ENCODE measurements at places on chromosomes 7 and 10.

DNA sequence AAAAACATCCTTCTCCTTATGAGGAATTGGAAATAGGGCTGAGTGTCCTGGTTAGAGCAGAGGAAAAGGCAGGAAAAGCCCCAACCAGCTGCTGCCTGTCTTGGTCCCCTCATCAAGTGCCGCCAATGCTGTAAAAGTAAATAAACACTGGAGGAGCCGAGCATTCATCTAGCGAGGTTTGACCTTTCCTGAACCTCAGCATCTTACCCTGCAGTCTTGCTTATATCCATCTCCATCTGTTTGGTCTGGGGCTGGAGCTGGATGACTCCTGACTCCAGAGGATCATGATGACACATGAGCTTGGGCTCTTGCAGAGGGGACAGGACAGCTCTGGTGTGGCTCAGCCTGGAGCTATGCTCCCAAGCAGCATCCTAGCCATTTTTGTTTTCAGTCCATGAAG, 501.1 kb downstream of the TNS3 start:
- no peak for DNase-seq

GRCh38 chr10:2610946-2611345, 456.4 kb upstream of the PFKP start:
- DNase-seq: no peak

DNA sequence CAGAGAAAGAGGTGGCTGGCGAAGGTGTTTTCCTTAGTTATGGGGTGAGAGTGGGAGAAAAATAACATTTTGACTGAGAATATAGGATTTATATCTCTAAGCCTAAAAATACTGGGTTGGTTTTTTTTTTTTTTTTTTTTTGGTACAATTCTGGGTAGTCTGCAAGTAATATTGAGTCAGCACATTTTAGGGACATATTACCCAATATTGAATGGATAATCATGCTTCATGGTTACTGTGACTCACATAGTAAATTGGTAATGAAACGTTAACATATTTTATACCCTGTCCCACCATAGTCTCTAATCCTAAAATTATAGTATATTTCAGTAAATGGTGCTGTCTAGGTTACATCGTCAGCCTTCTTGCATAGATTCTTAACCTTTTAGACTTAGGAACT, 91.4 kb downstream of the TPST1 start:
- DNase-seq: peak; percentile 58

DNA sequence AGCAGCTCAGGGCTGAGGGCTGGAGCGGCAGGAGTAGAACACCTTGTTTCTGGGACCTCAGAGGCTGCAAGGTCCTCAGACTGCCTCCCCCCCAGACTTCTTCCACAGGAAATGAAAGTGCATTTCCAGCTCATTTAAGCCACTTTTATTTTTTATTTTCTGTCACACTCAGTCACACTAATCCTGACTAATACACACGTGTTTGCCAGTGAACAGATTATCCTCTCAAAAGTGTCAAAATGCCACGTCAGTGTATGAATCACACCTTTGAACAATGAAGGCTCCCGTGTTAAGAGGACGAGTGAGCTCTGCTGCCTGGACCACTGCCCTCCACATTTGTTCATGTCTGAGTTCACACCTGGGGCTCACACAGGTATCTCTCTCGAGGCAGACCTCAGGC, 488.5 kb downstream of the DNAJB6 start:
- no peak for DNase-seq

DNA sequence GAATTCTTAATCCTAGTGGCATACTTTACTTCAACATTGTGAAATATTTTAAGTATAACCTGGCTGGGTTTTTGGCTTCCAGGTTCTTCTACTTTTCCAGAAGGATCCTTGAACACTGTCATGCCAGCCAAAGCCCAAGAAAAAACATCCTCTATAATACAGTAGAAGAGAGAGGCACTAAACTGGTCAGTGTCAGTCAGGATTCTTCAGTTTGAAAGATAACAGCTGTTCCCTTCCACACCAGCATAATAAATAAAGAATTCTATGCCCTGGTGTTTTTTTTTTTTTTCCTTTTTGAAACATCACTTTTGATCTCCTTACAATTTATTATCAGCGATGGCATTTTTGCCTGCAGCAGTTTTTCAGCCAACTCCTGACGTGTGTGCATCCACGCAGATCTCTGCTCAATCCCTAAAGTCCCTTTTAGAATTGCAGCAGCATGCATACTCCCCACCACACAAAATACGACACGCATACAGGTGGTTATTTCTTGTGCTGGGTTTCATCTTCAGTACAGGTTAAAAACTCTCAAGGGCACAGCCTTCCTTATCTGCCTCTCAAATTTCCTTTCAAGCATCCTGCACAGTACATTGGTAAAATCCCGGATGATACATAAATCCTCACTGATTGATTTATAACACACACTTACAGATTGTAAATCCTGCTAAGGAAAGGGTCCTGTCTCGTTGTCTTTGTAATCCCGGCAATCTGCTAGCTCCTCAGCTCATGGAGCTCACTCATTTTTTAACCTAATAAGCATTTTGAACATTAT, 100.2 kb downstream of the TPK1 start:
- no peak for DNase-seq

- DNase-seq: peak; percentile 74
These were observed 119.9 kb upstream of the RHOBTB1 start for GRCh38 chr10:61063901-61064300.

DNA sequence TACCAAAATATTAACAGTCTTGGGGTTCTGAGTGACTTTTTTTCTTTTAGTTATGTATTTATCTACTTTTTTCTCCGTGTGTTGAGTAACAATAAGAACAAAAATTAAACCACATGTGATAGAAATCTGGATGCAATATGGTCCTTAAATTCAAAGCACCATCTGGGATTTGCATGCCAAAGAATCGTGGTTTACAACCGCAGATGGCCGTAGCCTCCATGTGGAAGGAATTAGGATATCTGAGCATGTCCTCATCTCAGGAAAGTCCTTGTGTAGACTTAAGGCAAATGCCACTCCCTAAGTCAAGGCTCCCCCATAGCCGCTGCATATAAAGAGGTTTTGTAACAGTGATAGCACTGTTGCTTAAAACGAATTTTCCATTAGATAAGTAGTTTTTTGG, 304.0 kb downstream of the ZEB1 start:
- DNase-seq: peak; percentile 81

DNA sequence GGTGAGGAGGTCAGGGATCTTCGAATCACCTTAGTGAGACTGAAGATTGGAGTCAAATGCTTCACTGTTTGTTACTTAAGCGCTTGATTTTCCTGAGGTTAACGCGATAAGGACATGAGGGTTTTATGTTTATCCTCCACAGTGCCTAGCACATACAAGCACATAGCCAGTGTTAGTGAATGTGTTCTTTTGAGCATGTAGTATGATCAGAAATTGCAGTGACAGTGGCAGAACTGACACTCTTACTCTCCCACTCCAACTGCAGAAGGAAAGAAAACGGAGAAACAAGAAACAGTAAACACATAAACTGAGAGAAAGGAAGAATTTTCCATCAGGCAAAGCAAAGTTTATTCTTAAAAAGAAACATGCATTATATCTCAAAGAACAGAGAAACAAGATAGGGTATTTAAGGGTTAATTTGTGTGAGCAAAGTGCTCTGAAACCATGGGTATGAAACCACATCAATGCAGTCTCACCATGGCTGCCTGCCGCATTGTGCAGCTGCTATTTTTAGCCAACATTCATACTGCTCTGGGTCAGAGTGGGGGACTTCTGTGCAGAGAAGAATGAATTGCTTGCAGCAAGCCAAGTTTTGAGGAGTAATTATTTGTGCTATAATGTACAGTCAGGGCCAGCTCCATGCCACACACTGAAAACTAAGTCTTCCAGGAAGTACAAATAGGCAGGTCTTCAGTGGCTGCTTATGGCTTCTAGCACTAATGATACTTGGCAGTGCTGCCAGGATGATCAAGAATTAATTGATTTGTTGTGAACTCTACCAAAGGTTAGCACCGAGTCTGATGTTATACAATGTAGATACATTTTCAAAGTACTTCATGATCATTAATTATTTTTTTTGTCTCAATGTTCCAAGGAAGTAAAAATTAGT, 152.0 kb downstream of the MACC1 start:
- peak; percentile 32 for DNase-seq

DNA sequence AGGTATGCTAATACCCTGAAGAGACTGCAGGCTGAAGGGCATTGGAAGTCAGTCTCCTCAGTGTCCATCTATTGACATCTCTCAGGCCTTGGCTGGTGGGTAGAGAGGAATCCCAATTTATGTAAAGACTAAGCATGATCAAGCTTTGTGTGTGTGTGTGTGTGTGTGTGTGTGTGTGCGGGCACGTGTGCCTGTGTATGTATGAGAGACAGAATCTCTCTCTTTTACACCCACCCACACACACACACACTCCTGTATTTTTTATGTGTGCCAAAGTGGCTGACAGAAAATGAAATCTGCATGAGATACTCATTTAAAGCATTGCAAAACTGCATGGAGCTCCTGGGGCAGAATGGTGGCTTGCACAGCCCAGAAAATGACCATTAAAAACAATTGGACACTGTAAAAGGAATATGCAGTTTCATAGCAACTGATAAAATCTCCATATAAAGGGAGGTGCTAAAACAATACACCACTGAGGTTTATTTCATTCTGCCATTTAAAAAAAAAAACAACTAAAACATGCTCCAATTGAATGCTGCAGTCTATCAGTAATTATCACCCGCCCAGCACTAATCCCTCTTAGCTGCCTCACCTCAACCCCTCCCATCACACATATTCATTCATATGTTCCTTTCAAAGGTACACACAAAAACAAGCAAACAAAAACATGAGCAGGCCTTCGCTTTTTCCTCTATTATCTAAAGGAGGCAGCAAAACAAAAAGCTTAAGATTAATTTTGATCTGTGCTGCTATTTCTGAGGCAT, 385.0 kb downstream of the KCNMA1 start:
- DNase-seq: no peak

DNA sequence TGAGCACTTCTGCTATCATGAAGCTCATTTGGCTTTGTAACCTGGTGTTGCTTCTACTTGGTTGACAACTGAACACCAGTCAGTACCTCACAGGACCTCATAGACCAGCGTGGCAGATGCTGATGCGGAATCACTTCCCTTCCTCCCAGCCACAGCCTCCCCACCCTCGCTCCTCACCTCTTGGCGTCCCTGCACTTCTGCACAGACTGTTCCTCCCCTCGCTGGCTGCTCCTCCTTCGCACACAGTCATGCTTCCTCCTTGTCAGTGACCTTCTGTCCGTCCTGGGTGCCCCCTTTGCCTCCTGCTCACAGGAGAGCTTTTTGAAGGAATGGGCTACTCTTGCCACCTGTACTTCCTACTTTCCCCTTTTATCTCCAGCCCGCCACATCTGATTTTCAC, 61.4 kb upstream of the CTBP2 start:
- DNase-seq: no peak

DNA sequence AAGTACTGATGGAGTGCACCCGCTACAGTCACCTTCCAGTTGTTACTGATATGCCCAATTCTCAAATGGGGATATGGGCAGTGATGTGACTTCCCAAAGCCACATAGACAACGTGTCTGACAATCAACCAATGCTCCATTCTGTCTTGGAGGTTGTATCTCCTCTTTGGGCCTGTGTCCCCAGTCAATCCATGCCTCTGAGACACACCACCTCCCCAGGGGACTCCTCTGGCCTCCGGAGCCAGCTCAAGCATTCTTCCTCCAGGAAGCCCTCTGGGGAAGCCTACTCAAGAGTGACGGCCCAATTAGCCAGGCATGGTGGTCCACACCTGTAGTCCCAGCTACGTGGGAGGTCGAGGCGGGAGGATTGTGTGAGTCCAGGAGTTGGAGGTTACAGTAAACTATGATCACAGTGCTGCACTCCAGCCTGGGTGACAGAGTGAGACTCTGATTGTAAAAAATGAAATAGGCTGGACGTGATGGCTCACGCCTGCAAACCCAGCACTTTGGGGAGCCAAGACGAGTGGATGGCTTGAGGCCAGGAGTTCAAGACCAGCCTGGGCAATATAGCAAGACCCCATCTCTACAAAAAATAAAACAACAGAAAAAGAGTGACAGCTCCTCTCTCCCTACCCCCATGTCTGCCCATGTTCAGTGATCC, 99.5 kb upstream of the TNRC18 start:
- peak; percentile 68 for DNase-seq

DNA sequence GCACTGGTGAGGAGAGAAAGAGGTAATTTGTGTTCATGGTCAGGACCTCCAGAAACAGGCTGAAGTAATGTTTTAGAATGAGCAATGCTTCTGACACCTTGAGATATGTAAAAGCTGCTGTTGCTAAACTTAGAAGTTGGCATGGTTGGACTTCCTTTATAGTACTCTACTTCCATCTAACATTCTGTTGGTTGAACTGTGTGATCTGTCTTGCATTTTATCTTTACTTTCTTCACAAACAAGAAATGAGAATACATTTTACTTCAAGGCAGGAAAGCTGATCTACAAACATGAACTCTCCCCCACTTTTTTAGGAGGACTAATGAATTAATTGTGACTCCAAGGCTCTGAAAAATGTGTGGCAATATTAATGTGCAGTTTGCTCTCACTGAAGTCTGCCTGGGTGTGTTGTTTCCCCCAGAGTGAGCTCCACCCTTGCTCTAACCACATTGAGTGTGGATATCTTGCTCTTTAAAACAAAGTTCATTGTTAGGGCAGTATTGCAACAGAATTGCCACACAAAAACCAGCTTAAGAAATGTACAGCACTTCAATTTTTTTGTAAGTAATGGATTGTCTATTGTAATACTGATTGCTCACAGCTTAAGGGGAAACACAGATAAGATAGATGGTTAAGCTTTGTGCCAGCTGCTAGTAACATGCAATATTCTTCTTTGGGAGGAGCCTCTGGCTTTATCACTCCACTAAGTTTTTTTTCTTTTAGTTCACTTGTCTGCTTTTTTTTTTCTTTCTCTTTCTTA, 69.0 kb downstream of the ADD3 start:
- peak; percentile 97 for DNase-seq

DNA sequence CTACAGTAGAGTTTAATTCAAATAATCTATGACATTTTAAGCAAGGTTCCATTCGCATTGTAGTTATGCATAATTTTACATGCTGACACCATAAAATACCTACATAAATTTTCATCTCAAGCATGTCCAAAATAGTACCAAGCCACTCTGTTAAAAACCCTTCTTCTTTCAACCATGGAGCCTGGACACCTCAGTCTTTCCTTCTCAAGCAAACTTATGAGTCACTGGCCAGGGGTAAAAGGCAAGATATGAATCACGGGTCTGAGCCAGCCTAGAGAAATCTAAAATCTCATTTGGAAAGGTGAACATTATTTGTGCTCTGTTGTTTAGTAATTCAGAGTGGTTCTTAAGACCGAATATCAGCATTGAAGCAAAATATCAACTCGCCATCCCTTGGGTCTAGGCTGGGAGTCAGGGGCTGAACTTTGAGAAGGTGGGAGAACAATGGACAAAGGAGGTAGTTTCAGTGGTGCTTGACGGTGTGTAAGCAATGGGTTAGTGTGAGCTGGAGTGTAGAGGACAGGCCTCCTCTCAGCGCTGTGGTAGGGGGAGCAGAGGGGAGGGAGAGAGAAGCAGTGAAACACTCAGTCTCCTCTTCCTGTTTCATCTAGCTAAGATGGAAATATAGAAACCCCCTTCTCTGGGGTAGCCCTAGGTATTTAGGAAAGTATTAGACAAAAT, 19.1 kb upstream of the GPAM start:
- no peak for DNase-seq

GRCh38 chr7:103856929-103857328, 132.5 kb downstream of the RELN start:
- no peak for DNase-seq

Data from cardiac fibroblast (primary cell).